Dermis blood vessel endothelial cell (primary cell): ENCODE measurements at places on chromosomes 12 and 14. TPM values are rescaled to one million over a fixed set of nuclear protein-coding genes. Genes with fewer than 3 reads are reported as not detected.

Gene ZBTB39
- total RNA-seq = 11.1 and 11.2 TPM in 2 replicates

Gene APOF
- not detected in 2 replicates for total RNA-seq

Gene C14orf119
- total RNA-seq = 43.0 and 52.2 TPM in 2 replicates

Gene KCNC2
- not detected in 2 replicates for total RNA-seq

Gene ALX1
- not detected in 2 replicates for total RNA-seq

Gene IAPP
- not detected in 2 replicates for total RNA-seq

Gene RIN3
- 7.7 and 11.1 TPM in 2 replicates for total RNA-seq

Gene SLC6A13
- 0.14 and 0.17 TPM in 2 replicates for total RNA-seq

Gene KRT2
- total RNA-seq = not detected in 2 replicates

Gene MYBPC1
- not detected in 2 replicates for total RNA-seq

Gene WNT5B
- total RNA-seq = 0.28 and 1.5 TPM in 2 replicates

Gene STAB2
- total RNA-seq = 3.7 and 4.6 TPM in 2 replicates

Gene SYCP3
- 0.05 TPM in 1 of 2 replicates, not detected in the other for total RNA-seq

Gene RNF212B
- not detected in 2 replicates for total RNA-seq

Gene IRAK3
- total RNA-seq = 17.1 and 19.2 TPM in 2 replicates

Gene TSPAN19
- total RNA-seq = under 0.01 TPM in 1 of 2 replicates, not detected in the other

Gene OTX2
- not detected in 2 replicates for total RNA-seq

Gene COCH
- total RNA-seq = 1.2 and 1.9 TPM in 2 replicates

Gene SIX6
- not detected in 2 replicates for total RNA-seq

Gene RAP1B
- total RNA-seq = 198 and 301 TPM in 2 replicates

Gene FGF6
- not detected in 2 replicates for total RNA-seq

Gene KLRC1
- total RNA-seq = not detected in 2 replicates

Gene CLEC6A
- not detected in 2 replicates for total RNA-seq

Gene SLCO1A2
- total RNA-seq = 0.17 TPM in 1 of 2 replicates, not detected in the other

Gene ZBTB42
- 5.1 and 7.0 TPM in 2 replicates for total RNA-seq

Gene CLEC4D
- not detected in 2 replicates for total RNA-seq

Gene CFAP73
- total RNA-seq = not detected in 2 replicates

Gene CCDC38
- total RNA-seq = not detected in 2 replicates

Gene FLVCR2
- total RNA-seq = 10.6 and 15.8 TPM in 2 replicates

Gene CKAP4
- 72.7 and 111 TPM in 2 replicates for total RNA-seq

Gene TPPP2
- total RNA-seq = not detected in 2 replicates

Gene GLT1D1
- not detected in 2 replicates for total RNA-seq

Gene SDR9C7
- not detected in 2 replicates for total RNA-seq

Gene SLC5A8
- total RNA-seq = not detected in 2 replicates

Gene RNASE8
- not detected in 2 replicates for total RNA-seq

Gene IFNG
- total RNA-seq = not detected in 2 replicates

Gene RNASE3
- not detected in 2 replicates for total RNA-seq

Gene ZNF605
- total RNA-seq = 6.5 and 8.2 TPM in 2 replicates

Gene RAD52
- total RNA-seq = 14.6 and 18.0 TPM in 2 replicates

Gene POTEM
- not detected in 2 replicates for total RNA-seq

Gene ACVR1B
- 9.9 and 17.4 TPM in 2 replicates for total RNA-seq

Gene NTN4
- total RNA-seq = 469 and 711 TPM in 2 replicates
